Keratinocyte (primary cell): ENCODE measurements at places on chromosomes 5 and 9. TPM values are rescaled to one million over a fixed set of nuclear protein-coding genes. Genes with fewer than 3 reads are reported as not detected.

Gene GOLM1
- 12.9 to 19.9 TPM (median 17.3 TPM) in 3 replicates for polyA plus RNA-seq

Gene GABRA6
- polyA plus RNA-seq: not detected in 3 replicates

Gene NUTM2G
- polyA plus RNA-seq: not detected in 3 replicates

Gene SURF6
- 11.8 to 13.0 TPM (median 12.4 TPM) in 3 replicates for polyA plus RNA-seq

Gene KIF4B
- polyA plus RNA-seq: not detected in 3 replicates

DNA sequence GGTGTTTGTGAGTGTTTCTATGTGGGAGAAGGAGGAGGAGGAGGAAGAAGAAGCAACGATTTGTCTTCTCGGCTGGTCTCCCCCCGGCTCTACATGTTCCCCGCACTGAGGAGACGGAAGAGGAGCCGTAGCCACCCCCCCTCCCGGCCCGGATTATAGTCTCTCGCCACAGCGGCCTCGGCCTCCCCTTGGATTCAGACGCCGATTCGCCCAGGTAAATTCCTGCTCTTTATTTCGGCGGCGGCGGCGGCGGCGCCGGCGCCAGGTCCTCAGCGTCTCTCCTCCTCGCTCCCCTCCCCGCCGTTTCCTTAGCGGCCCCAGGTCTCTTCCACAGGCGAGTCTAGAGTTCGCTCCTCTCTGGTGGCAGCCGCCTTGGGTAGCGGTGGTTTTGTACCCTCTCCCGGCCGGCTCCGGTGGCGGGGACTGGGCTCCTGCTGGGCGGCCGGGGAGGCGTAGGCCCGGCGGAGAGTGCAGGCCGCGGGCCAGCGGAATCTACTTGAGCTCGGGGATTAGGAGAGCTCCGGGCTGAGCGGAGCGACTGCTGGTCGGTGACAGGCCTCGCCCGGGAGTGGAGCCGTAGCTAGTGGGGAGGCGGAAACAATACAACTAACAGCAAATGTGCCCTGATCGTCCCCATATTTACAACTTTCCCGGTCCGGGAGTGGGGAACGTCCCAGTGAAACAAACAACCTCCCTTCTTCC is 547 bp downstream of the NIPBL start:
- DNase-seq: no peak

DNA sequence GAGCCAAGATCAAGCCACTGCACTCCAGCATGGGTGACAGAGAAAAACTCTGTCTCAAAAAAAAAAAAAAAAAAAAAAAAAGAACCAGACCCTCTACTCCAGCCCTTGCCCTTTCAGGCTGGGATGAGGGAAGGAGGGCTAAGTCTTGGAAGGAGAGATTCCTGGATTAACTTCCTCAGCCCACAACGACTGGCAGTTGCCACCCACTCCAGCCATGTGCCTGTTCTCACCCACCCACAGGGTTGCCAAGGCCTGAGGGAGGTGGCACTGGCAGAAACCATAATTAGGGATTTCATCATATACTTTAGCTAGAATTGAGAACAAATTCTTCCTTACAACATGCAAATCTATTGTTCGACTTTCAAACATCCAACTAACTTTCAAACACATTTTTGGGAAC is 87.8 kb upstream of the SLC30A5 start:
- DNase-seq: no peak

DNA sequence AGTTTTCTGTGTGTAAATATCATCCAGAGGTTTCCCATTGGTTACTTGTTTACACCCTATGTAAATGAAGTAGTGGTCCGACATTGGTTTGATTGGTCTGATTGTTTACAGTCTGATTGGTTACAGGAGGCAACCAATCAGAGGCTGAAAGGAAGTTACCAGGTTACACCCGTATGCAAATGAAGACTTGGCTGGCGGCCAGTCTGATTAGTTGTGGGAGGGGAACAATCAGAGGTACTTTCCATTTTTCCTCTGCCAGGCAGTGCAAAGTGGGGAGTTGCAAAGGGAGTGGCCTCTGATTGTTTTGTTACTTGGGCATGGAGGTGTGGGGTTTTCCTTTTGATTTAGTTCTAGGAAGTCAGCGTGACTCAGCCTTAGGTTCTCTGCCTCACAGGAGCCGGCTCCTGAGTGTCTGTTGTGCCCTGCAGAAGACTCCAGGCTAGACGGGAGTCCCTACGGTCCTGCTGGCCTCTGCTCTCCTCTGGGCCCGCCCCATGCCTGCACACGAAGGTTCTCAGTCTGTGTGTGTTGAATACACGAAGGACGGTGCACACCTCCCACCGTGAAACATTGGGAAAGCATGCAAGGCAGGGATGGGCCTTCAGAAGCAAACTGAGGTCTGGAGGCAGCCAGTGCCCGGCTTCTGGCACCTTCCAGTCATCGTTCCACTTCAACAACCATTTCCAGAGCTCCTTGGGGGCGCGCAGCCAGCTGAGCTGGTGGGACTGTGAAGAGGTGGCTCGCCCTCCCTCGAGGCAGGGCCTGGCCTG is 42.9 kb downstream of the OLFM1 start:
- peak; percentile 26 for DNase-seq

DNA sequence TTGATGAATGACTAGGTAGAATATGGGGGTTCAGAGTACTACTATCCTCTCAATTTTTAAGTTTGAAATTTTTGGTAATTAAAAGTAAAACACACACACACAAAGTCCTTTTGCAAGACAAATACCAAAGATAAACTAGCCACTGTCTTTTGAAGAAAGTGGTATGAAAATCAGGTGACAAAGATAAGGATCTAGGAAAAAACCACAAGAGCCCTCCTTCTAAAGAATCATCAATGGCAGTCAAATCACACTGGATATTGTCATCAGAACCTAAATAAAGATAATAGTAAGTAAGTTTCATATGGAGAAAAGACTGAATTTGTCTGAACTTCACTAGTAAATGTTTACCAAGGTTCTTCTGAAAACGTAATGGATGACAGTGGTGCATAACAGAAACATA is 30.5 kb upstream of the HK3 start:
- DNase-seq: no peak

GRCh38 chr5:57724836-57725235 is 242.2 kb upstream of the ACTBL2 start:
- peak; percentile 45 for DNase-seq

- DNase-seq: no peak
These were observed 81.0 kb downstream of the ADAMTS2 start for GRCh38 chr5:179264053-179264782.

DNA sequence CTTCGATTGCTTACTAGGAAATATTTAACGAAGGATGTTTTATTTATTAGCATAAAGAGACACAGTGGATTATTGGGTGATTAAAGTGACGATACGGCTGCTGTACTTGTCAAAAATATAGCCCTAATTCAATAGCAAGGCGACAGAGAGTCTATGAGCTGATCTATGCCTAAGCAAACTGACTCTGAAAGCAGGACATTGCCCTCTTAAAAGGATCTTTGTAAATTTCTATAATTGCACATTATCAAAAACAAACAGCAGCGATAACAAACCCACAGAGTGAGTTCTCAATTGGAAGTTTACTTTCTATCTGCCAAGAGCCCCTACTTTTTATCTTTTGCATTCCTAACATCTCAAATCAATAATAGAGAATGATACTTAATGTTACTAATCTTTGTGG is 31.4 kb downstream of the TLX3 start:
- DNase-seq: no peak

DNA sequence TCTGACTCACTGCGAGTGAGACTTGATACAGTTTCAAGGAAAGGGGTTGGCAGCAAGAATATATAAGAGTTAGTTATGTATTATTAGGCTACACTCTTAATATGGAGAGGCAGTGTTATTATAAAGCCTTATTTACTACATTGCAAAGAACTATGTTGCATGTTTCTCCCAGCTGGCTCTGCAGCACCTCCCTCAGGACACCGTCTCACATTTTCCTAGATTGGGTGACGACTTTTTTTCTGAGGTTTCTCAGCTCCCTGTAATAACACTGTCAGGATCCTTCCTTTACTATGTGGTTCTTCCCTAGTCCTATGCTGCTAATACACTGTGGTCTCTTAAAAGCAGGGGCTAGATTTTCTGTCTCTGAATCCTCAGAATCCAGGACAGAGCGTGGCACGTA is 153.7 kb downstream of the INSYN2B start:
- DNase-seq: no peak
